ENCODE measurements at places on chromosomes 4 and X. TPM values are rescaled to one million over a fixed set of nuclear protein-coding genes. Genes with fewer than 3 reads are reported as not detected.

TDO2 gene
- total RNA-seq, result not detected

KIAA1210 gene
- not detected for total RNA-seq

XK gene
- total RNA-seq, result under 0.01 TPM

PLXNB3 gene
- total RNA-seq, result 12.4 TPM

MAGEA2 gene
- total RNA-seq, result not detected

TSPAN7 gene
- total RNA-seq, result 0.15 TPM

TMEM144 gene
- total RNA-seq, result 11.6 TPM
